ENCODE measurements at places on chromosomes 3 and 15.

DNA sequence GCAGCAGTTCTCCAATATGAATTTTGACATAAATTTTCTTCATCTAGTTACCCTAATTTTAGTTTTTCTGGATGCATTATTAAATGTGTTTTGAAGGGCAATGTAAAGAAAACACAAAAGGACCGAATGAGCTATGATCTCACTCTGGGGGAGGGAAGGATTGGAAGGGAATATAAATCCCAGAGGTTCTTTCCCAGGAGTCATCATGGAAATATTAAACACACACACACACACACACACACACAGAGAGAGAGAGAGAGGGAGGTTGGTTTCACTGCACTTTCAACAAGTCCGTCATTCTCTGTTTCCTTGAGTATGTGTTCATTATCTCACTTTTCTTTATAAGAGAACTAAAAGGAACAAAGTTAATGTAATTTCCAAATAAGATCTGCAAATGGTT is 70.7 kb upstream of the DCBLD2 start:
- peak; percentile 97 for DNase-seq

DNA sequence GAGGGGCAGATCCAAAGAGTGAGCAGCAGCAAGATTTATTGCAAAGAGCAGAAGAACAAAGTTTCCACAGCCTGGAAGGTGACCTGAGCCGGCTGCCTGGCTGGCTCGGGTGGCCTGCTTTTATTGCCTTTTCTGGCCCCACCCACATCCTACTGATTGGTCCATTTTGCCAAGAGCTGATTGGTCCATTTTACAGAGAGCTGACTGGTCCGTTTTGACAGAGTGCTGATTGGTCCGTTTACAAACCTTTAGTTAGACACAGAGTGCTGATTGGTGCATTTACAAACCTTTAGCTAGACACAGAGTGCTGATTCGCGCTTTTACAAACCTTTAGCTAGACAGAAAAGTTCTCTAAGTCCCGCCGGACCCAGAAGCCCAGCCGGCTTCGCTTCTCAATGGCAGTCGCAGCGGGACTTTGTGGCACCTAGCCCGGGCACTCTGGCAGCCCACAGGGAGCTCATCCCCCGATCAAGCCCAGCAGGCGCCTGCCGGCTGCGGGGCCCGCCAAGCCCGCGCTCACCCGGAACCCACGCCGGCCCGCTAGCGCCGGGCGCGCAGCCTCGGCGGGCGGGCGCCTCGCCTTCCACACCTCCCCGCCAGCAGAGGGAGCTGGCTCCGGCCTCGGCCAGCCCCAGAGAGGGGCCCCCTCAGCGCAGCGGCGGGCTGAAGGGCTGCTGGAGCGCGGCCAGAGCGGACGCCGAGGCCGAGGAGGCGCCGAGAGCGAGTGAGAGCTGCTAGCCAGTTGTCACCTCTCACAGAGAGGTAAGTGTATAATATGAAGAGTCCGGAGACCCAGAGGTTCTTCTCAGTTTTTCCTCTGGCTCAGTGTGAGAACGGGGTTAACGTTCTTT is 339.2 kb downstream of the CHL1 start:
- no peak for DNase-seq

DNA sequence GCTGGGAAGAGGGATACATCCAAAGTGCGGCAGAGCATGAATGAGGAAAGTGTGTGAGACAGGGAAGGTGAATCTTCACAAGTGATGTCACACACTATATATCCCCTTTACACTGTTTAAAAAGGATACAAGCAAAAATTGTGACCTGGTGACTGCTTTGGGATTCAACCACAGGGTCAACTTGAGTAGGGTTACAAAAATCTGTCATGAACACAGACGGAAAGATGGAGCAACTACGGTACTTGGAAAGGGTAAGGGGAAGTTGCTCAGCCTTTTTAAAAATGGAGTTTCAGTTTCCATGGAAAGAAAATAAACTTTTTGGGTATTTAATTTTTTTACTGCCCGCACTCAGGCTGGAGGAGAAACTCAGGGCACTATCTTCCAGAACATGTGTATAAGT is 60.3 kb downstream of the B3GNT5 start:
- no peak for DNase-seq

GRCh38 chr3:150335631-150336030 is 72.5 kb upstream of the TSC22D2 start:
- no peak for DNase-seq

GRCh38 chr3:126948980-126949535 is 33.9 kb upstream of the PLXNA1 start:
- no peak for DNase-seq

- no peak for DNase-seq
These were observed 43.1 kb upstream of the ZNF774 start for GRCh38 chr15:90309020-90309419.

DNA sequence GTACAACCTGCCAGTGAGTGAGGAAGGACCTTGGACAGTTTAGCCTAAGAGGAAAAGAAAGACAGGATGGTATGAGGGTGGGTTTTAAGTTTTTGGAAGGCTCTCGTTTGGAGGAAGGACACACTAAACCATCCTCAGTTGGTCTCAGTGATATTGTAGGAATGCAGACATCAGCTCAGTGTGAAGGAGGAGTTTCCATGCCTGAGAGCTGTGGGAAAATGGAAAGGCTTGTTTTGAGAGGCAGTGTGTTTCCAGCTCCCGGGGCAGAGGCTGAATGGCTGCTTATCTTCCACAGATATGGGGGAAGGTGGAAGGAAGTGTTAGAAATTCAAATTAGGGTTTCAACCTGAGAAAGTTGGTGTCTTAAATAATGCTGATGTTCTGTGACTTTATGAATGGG is 89.6 kb upstream of the MYZAP start:
- no peak for DNase-seq

DNA sequence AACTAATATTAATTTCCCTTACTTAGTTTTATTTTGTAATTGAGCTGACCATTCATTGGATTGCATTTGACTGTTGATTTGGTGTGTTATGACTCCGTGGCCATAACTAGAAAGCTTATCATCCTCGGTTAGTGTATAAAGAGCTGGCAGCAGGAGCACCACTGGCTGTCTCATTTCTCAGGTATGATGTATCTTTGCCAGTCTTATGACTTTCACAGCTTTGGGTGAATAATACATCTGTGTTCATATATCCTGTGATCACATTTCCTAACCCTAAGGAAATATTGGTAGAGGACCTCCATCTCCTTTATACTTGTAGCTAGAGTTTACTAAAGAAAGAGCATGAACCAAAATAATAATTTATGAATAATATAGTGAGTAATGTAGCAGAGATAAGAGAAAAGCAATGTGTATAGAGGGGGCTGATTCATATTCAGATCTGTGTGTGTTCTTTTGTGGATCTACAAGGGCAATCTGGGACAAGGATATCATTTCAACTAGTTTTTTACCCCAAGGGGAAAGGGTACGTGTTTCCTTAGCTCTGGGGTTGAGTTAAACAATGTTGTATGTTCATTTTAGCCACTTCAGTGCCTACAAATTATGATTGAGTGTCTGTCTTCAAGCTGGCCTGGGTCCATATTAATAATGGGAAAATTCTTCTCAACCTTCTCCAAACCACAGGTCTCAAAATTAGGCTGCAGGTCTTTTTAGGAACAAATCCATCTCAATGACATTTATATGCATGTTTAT is 901.7 kb downstream of the NTRK3 start:
- DNase-seq: peak; percentile 84

- DNase-seq: no peak
These were observed 254.3 kb downstream of the ZNF621 start for GRCh38 chr3:40779039-40779438.

DNA sequence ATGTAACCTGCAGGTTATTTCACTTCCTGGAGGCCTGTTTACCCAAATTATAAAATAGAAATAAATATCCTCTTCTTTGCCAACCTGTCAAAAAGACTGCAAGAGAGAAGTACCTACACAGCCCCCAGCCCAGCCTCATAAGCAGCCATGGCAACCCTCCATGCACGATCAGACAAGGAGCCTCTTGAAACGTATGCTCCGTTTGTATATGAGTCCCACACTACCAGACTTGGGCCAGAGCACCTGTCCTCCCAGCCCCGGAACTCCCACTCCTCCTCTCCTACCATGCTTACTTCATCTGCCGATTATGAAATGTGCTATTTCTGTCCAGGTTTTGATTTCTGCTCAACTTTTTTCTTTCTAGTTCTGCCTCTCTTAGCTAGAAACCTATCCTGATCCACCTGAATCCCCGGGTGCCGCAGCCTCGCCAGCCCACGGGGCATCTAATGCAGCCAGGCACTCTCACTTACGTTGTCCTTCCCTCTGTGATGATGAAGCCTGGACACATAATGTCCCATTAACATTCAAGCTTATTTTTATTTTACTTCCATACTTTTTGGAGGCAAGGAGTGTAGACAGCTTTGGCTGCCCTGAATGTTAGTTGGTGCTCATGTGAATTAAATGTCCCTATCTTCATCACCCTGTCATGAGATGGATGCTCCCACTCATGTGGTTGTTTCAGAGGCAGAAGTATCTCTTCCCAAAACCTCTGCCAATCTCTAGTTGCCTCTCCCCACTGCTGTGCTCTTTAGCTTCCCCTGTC is 73.8 kb downstream of the MB21D2 start:
- no peak for DNase-seq

DNA sequence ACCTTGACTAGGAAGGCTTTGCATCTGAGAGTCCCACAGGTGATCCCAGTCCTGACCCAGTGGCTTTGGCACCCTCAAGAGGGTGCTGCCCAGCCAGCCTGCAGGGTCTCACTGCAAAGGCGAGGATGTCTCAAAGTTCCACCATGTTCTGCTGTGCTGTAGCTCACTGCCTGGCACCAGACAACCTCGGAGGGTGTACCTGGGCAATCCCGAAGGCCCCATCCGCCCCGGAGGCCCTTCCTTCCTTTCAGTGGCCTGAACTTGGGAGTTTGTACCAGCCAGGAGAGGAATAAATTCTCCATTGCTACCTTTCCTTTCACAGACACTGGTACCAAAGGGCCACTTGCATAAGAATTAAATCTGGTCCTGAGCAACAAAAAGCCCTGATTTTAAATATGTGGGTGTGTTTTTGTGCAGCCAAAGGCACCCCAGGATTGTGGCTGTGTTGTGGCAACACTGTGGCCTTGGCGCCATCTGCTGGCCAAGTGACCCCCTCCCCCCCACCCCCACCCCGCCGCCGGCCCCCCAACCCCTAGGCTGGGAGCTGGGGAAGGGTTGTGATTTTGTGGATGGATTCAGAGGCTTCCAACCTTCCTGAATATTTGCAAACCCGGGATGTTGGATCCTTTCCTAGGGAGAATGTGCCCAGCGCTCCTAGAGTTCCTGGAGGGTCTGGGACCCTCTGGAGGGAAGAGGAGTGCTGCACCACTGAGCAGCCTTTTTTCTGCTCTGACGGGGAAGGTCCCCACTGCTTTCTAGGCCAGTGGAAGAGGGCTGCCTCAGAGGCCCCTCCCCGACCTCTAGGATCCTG is 9.7 kb upstream of the PTPN23 start:
- no peak for DNase-seq

- peak; percentile 73 for DNase-seq
These were observed 72.5 kb downstream of the WWTR1 start for GRCh38 chr3:149585401-149585726.

DNA sequence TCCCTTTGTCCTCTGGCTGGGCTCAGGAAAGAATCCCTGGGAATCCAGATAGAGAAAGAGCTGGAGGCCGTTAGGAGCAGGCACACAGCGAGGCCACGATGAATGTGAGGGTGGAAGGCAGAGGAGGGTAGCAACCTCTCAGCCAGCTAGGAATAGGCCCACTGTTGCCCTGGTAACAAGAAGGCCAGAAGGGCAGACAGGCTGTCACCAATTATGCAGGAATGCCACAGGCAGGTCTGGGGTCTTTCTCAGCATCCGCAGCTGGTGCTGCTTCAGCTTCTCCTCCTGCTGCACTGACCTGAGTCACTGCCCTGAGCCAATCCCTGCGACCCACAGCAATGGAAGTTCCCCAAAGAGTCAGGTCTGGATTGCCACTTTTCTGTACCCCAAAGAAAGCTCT is 62.8 kb upstream of the C3orf80 start:
- no peak for DNase-seq

DNA sequence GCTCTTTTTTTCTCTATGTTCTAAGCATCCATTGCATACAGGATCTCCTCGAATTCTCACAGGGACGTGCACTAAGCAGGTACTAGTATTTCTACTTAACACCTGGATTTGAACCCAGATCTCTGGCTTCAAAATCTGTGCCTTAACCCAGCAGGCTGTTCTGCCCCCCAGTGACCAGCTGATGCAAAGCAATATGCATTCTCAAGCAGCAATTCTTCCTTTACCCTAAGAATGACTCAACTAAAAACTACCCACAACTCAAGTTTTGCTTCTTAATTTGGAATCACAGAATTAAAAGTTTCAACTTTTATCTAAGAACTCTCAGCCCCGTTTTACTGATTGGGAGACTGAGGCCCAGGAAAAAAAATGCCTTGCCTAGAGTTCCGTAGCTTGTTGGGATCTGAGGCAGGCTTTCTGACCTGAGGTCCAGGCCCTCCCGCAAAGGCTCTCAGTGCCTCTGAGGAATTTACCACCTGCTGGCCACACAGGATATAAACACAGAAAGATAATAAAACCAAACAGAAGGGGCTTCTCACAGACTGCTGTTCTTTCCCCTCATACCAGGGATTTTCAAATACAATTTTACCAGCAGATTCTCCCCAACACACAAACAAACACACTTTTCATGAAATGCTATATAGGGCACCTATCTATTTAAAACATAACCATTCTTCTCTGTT is 115.4 kb upstream of the RAD18 start:
- no peak for DNase-seq

GRCh38 chr15:80403712-80404056 is 498 bp upstream of the ARNT2 start:
- no peak for DNase-seq

DNA sequence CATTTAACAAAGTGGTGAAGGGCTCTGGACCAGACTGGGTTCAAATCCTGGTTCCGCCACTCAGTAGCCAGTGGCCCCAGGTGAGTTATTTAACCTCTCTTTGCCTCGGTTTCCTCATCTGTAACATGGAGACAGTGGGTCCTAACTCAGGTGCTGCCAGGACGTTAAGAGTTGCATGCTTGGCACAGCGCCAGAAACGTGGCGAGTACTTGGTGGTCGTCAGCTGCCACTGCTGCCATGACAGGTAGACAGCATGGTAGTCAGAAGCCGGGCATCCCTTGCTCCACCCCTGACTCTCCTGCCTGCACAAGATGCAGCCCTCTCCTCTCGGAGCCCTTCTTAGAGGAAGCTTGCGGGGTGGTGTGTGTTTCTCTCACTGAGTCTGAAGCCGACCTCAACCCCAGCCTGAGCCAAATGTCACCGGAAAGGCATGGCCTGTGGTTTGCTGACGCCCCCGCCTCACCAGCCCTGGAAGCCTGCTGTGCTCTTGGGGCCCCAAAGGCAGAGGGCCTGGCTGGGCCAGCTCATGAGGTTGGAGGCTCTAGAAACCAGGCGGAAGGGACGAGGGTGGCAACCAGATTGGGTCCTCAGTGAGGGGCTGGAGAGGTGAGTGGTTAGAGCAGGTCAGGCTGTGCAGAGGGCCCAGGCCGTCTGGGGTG is 160.8 kb upstream of the TLE3 start:
- DNase-seq: no peak

- peak; percentile 96 for DNase-seq
These were observed 153.1 kb downstream of the PEAK1 start for GRCh38 chr15:77266708-77267386.

DNA sequence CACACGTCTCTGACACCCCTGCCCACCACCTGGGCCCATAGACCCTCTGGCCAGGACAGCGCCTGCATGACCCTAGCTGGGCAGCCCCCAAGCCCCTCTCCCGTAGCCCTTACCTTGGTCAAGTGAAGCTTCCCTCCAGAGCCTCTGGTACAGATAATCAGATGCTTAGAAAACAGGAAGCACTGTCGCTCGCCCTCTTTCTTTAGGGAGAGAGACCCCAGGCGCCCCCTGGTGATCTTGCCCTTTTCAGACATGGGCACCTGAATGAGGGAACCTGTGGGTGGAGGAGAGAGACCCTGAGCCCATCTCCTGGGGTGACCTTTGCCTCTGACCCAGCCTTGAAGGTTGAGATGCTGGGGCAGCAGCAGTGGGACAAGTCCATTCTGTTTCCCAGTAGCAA is 65.4 kb downstream of the RASGRF1 start:
- DNase-seq: no peak

Measured in M059J (cell line).